ENCODE measurements at places on chromosomes 11 and 22. TPM values are rescaled to one million over a fixed set of nuclear protein-coding genes. Genes with fewer than 3 reads are reported as not detected.
A peak's percentile ranks its signal among the peaks of the same experiment; 100 is the strongest.

DNA sequence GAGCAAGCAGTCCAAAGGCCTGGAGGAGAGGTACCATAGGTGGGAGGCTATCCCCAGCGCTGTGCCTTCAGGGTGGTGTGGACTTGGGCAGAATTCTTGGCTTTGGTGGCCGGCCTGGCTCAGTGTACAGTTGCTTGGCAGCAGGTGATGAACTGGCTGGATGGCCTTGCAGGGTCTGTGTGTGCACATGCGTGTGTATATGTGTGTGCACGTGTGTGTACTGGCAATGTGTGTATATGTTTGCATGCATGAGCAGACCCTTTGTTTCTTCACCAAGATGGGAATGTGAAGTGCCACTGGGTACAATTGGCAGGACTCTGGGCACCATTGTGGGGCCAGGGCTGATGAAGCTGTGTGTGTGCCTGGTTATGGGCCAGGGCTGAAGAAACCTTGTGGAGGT, 53.0 kb downstream of the CEP164 start:
- DNase-seq: no peak

DNA sequence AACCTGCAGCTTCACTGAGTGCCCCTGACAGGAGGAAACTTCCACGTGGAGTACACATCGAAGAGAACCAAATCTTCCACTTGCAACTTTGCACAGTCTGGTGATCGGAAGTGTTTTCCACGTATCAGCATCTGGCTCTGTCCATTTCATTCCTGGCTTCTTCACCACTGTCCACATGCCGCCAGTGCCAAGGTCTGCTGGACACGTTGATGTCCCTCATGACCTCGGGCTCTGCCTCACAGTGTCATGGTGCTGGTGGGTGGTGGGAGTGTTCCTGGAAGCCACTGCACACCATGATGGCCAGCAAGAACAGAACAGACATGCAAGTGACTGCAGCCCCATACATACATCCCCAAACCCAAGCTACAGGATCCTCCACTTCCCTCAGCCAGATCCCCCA, 48.4 kb downstream of the WNT11 start:
- no peak for DNase-seq

CRYBB2 gene
- not detected for total RNA-seq

DNA sequence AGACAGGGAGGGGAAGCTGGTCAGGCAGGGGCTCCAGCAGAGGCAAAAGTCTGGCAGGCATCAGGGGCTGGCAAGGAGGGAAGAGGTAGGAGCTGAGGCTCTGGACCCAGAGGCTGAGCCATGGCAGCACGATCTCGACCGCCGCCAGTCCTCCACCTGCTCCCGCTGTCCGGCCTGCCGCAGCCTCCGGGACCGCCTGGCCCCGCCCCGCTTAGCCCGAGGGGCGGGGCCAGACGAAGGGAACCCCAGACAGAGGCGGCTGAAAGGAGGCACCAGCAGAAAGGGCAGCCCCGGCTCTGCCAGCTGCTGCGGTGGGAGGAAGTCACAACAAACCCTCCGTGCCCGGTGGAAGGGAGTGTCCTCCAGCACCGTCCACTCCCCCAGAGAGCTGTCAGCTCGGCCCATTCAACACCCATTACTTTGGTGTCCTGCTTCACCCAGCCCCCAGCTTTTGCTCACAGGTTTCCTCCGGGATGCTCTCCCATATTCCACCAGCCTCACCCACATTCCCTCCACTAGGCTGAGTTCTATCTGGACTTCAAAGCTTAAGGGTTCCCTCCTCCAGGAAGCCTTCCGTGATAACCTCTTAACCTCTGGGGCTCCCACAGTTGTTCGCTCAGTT, at the start of gene MFNG:
Gene MFNG (minus strand): TSS at position 161 of the 622 bp plus-strand sequence. CDS start 207 bp downstream, outside the sequence.
- peak; percentile 69 for DNase-seq

DNA sequence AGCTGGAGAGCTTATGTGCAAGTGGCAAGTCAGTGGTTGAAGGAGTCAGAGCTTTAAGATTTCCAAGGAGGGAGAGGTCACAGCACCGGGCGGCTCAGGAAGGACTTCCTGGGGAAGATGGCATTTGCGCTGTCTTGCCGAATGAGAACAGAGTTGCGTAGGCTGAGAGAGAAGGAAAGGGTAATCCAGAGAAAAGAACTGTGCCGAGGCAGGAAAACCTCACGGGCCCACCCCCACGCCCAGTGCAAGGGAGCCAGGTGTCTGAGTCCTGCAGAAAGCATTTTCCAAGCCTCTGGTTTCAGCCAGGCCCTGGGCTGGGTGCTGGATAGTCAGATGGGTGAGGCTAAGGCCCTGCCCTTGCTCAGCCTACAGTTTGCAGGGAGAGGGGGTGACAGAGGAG, 3.2 kb upstream of the AP1B1 start:
- no peak for DNase-seq

TPBGL gene
- total RNA-seq: not detected

GRCh38 chr11:110469127-110469526, 39.4 kb downstream of the FDX1 start:
- no peak for DNase-seq

MUC5AC gene
- total RNA-seq: not detected

- DNase-seq: no peak
Measured at GRCh38 chr11:1878137-1879031, 13.3 kb downstream of the PRR33 start.

WBP2NL gene
- 35.9 TPM for total RNA-seq

GRCh38 chr11:10803676-10804075, 5.0 kb downstream of the EIF4G2 start:
- no peak for DNase-seq

DNA sequence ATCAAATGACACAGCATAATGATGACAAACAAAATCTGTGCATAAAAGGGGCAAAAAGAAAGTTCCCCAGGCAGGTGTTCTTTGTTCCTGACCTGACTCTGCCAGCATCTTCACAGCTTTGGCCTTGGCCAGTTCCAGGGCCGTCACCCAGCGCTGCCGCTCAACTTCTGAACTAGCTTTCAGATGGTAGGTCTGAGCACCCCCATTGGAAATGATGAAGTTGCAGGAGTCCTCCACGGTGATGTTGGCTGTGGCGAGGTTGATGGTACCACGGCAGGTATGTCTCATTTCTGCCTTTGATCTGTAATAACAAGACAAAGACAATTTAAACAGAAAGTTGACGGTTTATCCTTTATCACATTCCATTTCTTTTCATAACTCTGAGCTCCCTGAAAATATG, 5.3 kb downstream of the OSBP start:
- no peak for DNase-seq

RAG2 gene
- not detected for total RNA-seq

- DNase-seq: no peak
Measured at GRCh38 chr11:19382131-19382611, 141.4 kb upstream of the E2F8 start.

GRCh38 chr11:105054723-105055493, 9.8 kb upstream of the CARD16 start:
- no peak for DNase-seq

MUC6 gene
- total RNA-seq: not detected

DNA sequence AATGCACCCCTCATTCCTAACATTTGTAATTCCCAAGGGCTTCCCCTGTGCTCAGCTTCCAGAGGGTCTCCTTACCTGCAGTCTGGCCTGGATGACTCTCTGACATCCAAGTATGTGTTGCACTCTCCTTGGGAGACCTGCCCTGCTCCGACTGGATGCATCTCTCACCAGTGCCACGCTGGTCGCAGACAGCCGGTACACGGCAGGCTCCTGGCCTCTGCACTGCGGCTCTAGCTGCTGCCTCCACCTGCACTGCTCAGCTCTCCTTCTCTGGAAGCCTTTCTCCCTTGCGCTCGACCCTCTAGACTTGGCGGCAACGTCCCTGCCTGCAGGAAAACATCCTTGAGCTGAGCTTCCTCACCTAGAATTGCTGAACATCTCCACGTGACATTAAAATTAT, 685.9 kb downstream of the BRD1 start:
- no peak for DNase-seq

OTOG gene
- total RNA-seq: not detected

GRCh38 chr11:118112711-118113430, 26.1 kb upstream of the SMIM35 start:
- DNase-seq: no peak

DNA sequence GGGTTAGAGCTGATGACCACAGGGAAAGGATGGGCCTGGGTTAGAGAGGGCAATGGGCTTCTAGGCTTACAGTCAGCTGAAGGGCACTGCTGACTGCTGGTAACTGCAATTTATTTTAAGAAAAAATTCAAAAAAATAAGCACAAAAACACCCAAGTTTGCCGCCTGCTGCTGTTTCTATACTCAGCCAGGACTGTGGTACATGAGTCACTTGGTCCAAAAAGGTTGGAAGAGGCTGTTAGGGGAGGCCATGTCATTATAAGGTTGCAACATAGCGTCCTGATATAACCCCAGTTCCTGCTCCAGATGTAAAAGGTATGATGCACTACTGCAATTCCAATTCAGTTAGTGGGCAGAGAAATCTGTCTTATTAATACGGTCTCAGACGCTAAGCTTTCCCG, 98.9 kb downstream of the ETS1 start:
- DNase-seq: no peak

SEPTIN3 gene
- 2.8 TPM for total RNA-seq

MAP4K2 gene
- total RNA-seq: 12.9 TPM

DNA sequence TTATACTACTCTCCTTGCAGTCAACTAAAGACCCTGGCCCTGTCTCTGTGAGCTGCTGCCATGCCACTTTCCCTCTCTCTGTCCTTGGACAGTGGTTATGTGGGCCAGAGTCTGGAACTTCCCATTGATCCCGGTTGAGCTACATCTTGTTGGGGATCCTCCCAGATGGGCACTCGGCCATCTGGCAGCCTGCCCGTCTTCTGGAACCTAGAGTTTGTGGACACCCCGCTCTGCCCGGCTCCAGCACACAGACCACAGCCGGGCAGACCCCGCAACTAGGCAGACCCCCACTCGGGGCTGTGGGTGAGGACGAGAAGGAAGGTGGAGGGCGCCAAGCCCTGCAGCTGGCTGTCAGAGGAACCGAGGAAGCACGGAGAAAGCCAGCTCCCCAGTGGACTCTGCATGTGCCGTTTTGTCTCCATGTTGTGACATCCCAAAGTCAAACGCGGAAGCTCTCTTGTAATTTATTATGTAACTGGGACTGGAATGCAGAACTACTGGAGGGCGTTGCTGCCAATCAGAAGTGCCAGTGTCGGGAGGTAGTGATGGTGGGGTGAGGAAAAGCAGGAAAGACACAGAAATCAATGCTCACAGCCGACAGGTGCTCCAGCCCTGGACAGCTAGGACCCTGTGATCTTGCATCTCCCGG, 207.7 kb downstream of the CEP164 start:
- DNase-seq: no peak

DNA sequence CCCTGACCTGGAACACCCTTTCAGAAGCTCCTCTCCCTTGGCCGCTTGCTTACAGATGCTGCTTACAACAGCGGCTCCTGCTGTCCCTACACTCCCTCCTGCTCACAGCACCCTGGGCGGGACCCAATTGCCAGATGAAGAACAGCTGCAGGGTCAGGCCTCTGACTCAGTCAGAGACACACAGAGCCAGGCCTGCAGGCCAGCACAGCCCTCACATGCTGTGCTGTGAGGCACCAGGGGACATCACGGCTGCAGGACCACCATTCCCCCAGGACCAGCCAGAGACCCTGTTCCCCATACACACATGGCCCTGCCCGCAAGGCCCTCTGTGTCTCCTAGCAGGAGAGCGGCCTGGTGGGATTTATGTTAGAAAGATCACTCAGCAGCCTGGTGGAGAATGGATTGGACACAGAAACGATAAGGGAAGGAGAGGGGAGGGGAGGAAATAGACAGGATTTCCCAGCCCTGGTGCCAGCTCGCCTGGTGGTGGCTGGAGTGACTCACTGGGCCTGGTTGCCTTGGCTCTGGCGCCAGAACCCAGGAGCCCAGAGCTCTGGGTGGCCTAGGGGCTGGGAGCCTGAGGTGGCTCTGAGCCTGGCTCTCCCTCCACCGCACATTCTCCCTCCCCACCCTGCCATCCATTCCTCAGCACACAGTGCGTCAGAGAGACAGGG, 6.7 kb downstream of the CAPN5 start:
- peak; percentile 62 for DNase-seq

DNA sequence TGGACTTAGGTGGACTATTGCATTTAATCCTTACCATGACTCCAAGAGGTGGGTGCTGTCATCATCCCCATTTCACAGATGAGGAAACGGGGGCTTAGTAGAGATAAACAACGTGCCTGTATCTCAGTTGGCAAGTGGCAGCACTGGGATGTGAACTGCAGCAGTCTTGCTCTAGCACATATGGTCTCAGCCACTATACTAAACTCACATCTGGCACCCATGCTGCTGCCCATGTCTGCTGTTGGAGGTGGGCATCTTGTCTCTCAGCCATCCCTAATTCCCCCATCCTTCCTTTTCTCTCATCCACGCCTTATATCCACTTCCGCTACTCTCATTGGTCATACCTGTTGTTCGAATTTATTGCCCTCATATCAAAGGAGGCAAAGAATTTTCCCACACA, 3.8 kb downstream of the PRG3 start:
- no peak for DNase-seq

DNA sequence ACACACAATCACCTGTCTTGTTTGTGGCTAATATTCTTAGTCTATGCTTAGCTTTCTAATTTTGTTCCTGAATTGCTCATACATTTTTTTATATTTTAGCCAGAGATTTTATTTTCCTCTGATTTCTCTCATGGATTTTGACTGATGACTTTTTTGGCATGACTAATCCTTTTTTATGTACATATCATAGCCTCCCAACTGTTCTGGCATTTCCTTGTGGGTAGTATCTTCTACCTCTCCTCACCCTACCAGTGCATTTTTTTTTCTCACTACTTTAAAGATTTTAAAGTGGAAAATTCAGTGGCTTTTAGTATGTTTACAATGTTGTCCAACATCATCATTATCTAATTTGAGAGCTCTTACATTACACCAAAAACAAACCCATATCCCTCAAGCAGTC, 84.4 kb upstream of the TENM4 start:
- no peak for DNase-seq

DNA sequence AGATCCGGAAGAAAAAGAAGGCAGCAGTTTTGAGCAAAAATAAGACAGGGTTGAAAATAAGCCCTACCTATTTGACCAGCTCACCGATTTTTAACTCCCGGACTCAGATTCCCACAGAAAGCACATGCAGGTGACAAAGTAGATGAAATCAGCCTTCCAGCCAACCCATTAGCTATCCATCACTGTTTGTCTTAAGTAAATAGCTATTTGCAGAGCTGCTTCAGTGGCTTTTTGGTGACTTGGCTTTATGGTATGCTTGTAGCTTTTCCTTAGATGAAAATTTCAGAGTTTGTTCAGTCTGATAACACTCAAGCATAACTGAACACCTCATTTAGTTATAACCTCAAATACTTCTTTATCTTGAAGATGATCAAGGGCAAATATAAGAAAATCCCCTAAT, 192.6 kb downstream of the HIPK3 start:
- peak; percentile 44 for DNase-seq

GRCh38 chr11:69380921-69381581, 87.1 kb downstream of the MYEOV start:
- no peak for DNase-seq

DNA sequence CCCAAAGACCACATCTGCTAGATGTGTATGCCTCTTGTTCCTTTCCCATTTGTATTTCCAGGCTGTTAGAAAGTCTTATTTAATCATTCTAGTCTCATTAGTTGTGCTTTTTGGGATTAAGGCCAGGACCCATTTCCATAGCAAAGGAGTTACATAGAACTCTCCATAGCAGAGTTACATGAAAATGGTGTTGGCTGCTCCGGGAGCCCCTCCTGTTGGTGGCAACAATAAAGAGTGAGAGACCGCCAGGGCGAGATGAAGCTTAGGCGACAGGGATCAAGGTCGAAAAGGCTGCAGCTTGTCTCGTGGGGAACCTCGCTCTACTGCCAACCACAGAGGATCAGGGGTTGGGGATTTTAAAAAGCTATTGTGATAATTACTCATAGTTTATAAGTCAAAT, 58.3 kb downstream of the GRIK4 start:
- DNase-seq: no peak

GRCh38 chr11:122436188-122436555, 219.3 kb upstream of the UBASH3B start:
- DNase-seq: no peak

TRIM48 gene
- total RNA-seq: not detected

GAS2 gene
- total RNA-seq: 2.7 TPM
